ENCODE measurements at places on chromosomes 5 and 9. TPM values are rescaled to one million over a fixed set of nuclear protein-coding genes. Genes with fewer than 3 reads are reported as not detected.

- peaks cover 7% of the 10 kb centered on the region for H3K27me3 ChIP-seq
- H3K4me3 ChIP-seq, result no peak overlapping the region
- no peak overlapping the region for H3K27ac ChIP-seq
- no peak for DNase-seq
- H3K4me1 ChIP-seq, result peaks cover 7% of the 10 kb centered on the region
Measured at GRCh38 chr9:4464911-4465513, 25.3 kb upstream of the SLC1A1 start.

GRCh38 chr9:127869310-127870152 lies 7.9 kb downstream of the AK1 start:
- DNase-seq, result peak; percentile 69
- no peaks in the 10 kb centered on the region for H3K27me3 ChIP-seq
- peaks cover 8% of the 10 kb centered on the region for H3K36me3 ChIP-seq
- peaks cover 12% of the 10 kb centered on the region for H3K4me1 ChIP-seq
- no peak overlapping the region for H3K4me3 ChIP-seq
- H3K27ac ChIP-seq, result no peak overlapping the region

GRCh38 chr9:73565833-73566465 lies 414.3 kb downstream of the ANXA1 start:
- H3K27ac ChIP-seq, result no peak overlapping the region
- H3K27me3 ChIP-seq, result no peaks in the 10 kb centered on the region
- no peaks in the 10 kb centered on the region for H3K36me3 ChIP-seq
- H3K4me3 ChIP-seq, result no peak overlapping the region
- no peaks in the 10 kb centered on the region for H3K4me1 ChIP-seq

DNA sequence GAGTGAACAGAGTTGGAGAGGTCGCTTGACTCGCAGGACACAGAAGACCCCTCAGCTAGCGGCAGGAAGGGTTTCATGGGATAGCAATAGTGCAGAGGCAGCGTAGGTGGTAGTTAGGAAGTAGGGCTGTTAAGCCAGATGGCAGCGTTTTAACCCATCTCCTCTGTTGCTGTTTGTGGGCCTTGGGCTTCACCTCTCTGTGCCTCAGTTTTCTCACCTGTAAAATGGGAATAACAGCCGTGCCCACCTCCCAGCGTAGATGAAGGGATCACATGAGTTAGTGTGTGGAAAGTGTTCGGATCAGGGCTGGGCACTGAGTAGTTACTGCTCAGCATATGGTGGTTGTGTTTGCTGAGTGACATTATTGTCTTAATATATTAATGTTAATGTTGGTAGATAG lies 1.9 kb downstream of the ZNF354B start:
- no peaks in the 10 kb centered on the region for H3K27me3 ChIP-seq
- no peak for DNase-seq
- peaks cover 52% of the 10 kb centered on the region for H3K36me3 ChIP-seq
- peaks cover 18% of the 10 kb centered on the region for H3K4me1 ChIP-seq
- peak overlapping the region; percentile 82 for H3K4me3 ChIP-seq

DNA sequence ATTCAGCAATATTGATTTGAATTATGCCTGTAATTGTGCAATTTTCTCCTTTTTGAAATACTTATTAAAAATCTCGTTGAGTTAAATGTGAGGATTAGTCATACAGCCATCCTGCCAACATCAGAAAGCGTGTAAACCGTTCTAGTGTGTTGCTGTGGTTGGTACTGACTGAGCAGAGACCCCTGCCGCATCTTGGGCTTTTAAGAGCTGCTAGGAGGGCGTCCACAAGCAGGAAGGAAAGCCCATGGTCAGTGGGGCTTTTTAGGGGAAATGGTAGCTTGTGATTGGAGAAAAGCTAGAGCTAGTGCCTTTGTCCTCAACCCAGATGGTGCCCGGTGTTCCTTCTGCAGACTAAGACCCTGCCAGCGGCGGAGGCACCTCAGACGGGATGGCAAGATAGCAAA lies 1.3 kb downstream of the SDHA start:
- peaks cover 45% of the 10 kb centered on the region for H3K4me1 ChIP-seq
- peak overlapping the region; percentile 84 for H3K27ac ChIP-seq
- H3K4me3 ChIP-seq, result peak overlapping the region; percentile 94
- H3K36me3 ChIP-seq, result peaks cover 40% of the 10 kb centered on the region

GRCh38 chr5:136075466-136075891 lies 46.7 kb downstream of the TGFBI start:
- no peak overlapping the region for H3K27ac ChIP-seq
- peaks cover 12% of the 10 kb centered on the region for H3K4me1 ChIP-seq
- no peak for DNase-seq
- no peaks in the 10 kb centered on the region for H3K36me3 ChIP-seq
- H3K27me3 ChIP-seq, result peaks cover 44% of the 10 kb centered on the region
- H3K4me3 ChIP-seq, result no peak overlapping the region

DNA sequence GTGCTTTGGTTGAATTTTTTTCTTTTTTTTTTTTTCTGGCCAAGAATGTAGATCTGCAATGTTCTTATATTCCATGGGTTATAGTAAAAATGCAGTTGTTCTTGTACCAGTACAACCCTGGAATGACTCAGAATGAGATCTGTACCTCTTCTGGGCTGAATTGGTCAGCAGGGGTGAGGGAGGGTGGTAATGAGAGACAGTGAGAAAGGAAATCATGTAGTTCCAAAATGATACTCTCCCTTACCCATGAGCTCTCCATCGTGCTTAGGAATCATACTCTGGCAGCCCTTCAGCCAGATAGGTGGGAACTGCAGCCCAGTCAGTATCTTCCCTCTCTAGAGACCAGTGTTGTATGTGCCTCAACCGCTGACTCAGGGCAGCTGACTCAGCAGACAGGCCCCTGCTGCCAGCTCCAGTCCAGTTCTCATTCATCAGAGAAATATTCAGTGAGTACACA lies 2.1 kb upstream of the GLIS3 start:
- H3K4me3 ChIP-seq, result no peak overlapping the region
- no peak overlapping the region for H3K27ac ChIP-seq
- DNase-seq, result no peak
- no peaks in the 10 kb centered on the region for H3K36me3 ChIP-seq
- H3K4me1 ChIP-seq, result peaks cover 69% of the 10 kb centered on the region

DNA sequence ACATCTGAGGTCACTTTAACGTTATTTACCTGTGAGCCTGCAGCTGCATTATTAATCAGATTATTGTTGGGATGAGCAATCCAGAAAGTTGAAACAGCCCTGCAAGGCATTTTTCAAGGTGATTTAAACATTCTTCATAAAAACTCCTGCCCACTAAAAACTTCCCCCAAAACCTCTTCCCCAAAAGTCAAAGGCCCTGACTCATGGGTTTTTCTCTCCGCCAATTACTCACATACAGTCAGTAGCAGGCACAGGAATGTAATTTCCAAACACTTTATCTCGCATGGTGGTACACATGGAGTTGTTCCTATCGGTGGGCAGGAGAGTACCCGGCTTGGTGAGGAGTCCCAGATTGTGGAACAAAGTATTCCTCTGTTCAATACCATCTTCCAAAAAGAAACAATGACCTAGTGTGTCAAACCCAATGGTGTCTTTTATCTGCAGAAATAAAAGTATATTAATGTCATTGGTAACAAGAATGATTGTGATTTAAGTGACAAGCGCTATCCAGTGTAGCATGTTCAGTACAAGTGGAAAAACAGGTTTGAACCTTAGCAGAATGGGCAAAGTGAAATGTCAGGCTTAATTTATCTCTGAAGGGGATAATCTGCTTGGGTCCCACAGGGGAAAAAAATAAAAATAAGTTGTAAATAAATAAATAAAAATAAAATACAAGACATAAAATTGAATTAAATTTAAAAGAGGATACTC lies 38.3 kb downstream of the CEMIP2 start:
- no peak overlapping the region for H3K27ac ChIP-seq
- peaks cover 75% of the 10 kb centered on the region for H3K36me3 ChIP-seq
- no peaks in the 10 kb centered on the region for H3K27me3 ChIP-seq
- DNase-seq, result no peak

DNA sequence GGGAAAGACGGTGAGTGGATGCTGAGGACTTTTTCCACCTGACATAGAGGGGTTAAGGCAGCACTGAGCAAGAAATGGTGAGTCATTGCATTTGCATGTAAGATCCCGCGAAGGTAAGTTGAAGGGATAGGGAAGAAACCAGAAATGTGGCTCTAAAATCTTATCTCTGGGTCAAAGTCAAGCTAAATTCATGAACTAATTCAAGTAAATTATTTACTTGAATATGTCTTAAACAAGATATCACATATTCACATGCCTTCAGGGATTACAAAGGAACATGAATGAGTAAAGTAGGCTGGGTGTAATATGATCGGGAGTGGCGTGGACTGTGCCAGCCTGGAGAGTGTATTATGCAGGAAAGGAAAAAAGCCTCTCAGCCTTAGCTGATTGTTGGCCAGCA lies 74.4 kb upstream of the EQTN start:
- DNase-seq, result no peak
- H3K27me3 ChIP-seq, result peaks cover 18% of the 10 kb centered on the region

- DNase-seq, result no peak
- H3K36me3 ChIP-seq, result no peaks in the 10 kb centered on the region
- no peaks in the 10 kb centered on the region for H3K27me3 ChIP-seq
- no peak overlapping the region for H3K4me3 ChIP-seq
- H3K27ac ChIP-seq, result no peak overlapping the region
- no peaks in the 10 kb centered on the region for H3K4me1 ChIP-seq
Measured at GRCh38 chr9:80382211-80382891, 810.6 kb downstream of the TLE4 start.

Gene TAS2R1
- total RNA-seq, result not detected

Gene WNT8A
- not detected for total RNA-seq
